Activated T-cell treated with anti-CD3 and anti-CD28 coated beads for 4 hours (primary cell): ENCODE measurements at places on chromosomes 1 and 21.

DNA sequence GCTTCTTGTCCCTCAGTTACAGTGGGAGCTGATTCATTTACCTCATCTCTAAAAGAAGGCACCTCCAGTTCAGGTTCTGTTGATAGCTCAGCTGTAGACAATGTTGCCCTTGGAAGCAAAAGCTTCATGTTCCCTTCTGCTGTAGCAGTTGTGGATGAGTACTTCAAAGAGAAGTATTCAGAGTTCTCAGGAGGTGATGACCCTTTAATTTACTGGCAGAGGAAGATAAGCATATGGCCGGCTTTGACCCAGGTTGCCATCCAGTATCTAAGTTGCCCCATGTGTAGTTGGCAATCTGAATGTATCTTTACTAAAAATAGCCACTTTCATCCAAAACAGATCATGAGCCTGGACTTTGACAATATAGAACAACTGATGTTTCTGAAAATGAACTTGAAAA, 4.5 kb downstream of the ZBED6 start:
- no peak for DNase-seq

- no peak for DNase-seq
Measured at GRCh38 chr21:33395891-33396331, 7.3 kb upstream of the IFNGR2 start.

DNA sequence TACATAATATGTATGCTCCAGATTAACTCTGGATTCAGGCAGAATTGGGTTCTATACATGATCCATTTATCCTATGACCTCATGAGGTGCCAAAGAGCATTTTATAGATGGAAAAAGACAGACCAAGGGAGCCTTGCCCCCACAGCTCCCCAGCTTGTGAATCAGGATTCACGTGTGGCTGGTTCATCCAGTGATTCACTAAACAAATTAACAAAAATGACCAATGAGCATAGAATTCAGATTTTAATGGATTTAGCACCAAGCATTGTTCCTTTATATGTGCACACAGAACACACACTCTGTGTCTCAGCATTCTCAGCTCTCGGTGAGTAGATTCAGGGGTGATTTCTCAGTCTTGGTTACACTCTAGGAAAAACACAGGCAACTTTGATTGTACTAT, 51.7 kb upstream of the BARHL2 start:
- no peak for DNase-seq

DNA sequence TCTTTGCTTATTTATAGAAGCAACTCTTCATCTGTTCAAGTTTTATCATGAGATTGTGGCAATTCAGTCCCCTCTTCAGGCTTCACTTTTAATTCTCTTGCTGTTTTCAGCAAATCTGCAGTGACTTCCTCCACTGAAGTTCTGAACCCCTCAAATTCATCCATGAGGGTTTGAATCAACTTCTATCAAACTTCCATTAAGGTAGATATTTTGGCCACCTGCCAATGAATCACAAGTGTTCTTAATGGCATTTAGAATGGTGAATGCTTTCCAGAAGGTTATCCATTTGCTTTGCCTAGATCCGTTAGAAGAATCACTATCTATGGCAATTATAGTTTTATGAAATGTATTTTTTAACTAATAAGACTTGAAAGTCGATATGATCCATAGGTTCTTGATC, 946.7 kb upstream of the B3GALT2 start:
- DNase-seq, result no peak

- DNase-seq, result no peak
Measured at GRCh38 chr1:48940354-48940753, 163.7 kb upstream of the BEND5 start.

DNA sequence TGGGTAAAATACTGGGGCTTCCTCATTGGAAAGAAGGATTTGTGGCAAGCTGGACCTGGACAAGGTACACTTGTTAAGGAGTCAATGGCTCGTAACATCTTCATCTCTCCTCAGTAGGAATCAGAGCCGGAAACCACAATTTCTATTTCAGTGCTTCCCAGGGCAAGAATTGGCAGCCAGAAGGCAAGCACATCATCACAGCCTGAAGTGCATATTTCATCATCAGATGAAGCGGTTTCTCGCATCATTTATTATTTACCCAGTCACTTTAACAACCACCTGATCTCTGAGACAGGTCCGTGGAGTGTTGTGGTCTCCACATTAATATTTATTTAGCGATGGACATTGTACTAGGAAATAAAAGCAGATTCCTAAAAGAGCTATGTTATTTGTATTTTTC, 55.0 kb downstream of the KCNJ15 start:
- DNase-seq, result no peak

- DNase-seq, result peak; percentile 90
Measured at GRCh38 chr1:2642560-2643413, 10.0 kb upstream of the MMEL1 start.

DNA sequence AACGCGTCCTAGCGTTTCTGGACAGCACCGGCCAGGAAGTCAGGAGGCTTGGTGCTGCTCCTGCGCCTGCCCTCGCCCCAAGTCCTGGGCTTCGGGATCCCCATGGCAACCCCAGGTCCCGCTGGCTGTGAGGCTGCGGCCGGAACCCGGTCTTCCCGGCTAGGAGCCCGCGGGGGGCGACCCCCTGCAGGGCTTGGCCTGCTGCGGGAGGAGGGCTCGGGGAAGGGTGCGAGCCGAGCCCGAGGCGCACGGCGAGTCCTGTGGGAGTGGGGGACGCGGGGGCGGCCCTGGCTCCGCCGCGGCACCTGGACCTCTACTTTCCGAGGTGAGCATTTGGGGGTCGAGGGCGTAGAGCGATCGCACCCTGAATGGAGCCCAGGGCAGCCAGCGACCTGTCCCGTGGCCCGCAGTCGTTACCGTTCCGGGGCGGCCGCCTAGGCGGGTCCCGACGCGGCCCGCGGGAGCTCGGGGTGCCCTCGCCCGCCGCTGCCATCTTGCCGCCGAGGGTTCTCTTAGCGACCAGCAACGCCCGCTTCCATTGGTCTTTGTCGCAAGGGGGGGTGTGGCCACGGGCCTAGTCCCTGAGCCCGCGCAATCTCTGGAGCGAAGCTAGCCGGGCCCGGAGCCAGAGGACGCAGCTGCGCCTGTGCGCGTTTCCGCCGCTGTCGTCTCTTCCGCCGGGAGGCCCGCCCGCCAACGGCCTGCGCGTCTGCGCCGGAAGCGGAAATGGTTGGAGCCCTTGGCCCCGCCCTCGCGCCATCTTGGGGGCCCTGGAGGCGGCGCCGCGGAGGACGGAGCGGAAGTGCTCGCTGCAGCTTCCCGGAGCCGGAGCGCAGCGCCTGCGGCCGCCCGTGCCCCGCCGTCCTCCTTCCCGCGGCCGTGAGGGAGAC, at the start of the genes MORN1 and RER1:
Gene MORN1, minus strand, starts transcription at position 514 of the 890 bp plus-strand sequence. Its CDS starts 21 bp downstream, at position 493.
Gene RER1, plus strand, starts transcription at position 801 of the 890 bp plus-strand sequence. CDS start 3,950 bp downstream, outside the sequence.
- DNase-seq, result peak; percentile 95

DNA sequence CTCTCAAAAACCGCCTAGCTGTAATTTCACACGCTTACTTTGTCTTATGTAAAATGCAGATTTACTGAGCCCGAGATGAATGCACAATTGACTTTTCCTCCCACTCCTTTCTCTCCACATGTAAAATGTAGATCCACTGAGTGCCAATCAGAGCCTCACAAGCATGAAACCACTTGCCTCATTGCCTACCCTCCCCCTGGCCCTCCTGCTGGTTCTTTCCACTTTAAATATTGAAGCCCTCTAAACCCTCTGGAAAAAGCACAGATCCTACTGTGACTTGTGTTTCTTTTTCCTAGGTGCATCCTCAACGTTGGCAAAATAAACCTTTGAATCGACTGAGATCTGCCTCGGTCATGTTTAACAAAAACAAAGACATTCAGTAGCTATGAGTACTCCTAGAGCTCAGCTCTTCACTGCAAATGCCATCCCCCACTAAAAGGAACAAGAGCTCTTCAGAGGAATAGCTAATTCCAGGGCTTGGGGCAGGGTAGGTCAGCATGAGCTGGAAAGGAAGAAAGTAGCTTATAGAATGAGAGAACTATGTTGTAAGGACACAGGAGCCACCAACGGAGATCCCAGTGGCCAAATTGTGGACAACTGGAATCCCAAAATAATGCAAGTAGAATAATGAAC, 365.5 kb upstream of the RUNX1 start:
- no peak for DNase-seq

DNA sequence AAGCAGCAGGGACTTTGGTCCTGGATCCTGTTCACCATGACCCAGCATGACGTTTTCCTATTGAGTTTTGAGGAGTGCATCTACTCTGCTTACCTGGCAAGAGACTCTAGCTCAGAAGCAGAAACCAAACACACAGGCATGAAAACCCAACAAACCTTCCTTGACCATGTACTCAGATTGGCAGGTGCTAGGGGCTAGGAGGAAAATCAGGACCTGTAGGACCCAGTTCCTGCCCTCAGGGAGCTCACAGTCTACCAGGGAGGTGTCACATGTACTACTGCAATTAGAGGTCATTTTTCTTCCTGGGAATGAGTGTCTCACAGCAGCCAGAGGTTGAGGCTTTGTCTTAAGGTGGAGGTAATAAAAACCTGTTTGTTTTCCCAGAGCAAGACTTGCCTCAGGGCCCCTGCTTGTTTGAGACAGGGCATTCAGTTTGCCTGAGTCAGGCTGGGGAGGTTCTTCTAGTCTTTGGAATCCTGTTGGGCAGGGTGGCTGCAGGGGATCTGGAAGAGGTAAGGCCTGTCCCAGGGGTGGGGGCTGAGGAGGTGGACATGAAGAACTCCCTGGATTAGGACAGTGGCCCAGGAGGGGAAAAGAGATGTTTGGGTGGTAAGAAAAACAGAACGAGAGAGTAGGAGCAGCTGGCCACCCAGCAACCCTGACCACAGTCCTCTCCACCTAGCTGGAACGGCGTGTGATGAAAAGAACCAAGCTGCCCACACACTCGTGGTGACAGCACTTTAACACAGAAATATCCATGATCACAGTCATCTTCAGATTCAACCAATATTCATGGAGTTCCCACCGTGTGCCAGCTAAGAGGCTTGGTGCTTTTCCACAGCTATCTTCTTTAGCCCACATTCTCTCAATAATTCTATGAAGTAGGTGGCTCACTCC, 30.8 kb downstream of the IER5 start:
- DNase-seq, result no peak

DNA sequence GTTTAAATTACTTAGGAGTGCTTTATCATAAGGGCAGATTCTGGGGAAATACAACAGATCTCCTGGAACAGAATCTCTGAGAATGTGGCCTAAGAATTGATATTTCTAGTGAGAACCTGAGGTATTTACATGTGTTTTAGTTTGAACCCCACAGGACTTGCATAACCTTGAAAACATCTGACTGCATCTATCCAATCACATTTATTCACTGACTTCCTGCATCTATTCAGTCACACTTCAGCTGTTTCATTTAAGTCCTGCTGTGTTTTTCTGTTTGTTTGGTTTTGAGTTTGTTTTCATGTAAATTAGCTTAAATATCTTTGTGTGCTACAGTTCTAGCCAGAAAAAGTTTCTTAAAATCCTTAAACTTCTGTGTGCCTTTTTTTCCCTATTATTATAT, 1260.7 kb downstream of the PLA2G4A start:
- DNase-seq, result no peak

DNA sequence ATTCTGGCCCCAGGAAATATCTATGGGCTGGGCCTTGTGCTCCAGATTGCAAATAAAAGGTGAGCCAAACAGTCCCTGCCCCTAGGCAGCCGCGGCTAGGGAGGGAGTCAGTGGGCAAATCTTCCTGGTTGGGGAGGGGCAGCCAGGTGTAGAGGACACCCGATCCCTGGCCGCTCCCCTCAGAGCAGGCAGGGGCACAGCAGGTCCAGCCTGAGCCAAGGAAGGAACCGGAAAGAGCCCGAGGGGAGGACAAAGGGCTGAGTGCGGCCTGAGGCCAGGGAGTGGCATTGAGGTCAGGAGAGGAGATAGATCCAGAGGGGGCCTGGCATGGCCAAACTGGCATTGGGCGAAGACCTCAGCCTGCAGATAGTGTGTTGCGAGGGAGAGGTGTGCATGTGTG, 36.6 kb upstream of the ARF1 start:
- no peak for DNase-seq

DNA sequence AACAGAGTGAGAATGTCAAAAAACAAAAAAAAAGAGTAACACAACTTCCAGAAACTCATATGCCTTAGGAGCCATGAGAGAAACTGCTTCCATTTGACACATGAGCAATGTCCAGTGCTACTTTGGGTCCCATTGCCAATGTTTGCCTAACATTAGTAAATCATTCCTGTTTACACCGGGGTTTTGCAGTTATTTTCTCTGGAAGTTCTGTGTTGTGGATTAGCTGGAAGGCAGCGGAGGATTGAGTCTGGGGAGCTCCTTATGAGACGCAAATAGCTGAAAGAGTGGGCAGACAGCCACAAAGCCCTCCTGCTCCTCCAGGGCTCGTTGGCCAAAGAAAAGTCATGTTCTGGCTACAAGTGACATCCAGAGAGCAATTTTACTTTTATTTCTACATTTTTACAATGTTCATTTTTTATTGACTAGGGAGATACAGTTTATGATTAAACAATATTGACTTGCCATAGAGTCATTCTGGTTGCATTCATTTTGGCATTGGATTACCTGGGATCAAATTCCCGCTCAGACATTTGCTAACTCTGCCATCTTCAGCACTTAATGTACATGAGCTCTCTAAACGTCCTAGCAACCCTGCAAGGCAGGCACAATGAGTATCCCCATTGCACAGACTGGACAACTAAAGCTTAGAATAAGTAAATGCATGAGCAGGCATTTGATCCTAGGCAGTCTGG, 66.4 kb upstream of the GALNT2 start:
- DNase-seq, result no peak

DNA sequence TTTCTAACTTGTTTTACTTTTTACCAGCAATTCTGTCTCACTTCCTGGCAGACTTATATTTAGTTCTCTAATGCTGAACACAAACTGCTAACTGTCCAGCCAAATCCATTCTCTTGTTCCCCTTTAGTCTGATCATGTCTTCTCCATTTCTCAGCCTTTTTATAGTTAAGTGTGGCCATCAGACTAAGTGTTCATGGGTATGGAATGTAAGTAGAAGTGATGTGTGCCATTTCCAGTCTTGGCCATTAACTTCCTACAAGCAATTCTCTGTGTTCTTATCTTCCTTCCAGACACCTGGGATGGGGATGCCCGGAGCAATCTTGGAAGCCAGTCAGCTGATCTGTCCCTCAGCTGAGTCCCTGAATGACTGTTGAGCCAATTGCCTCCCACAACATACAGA, 165.8 kb downstream of the ST6GALNAC3 start:
- no peak for DNase-seq

- no peak for DNase-seq
Measured at GRCh38 chr1:12196641-12197482, 30.1 kb downstream of the TNFRSF1B start.

DNA sequence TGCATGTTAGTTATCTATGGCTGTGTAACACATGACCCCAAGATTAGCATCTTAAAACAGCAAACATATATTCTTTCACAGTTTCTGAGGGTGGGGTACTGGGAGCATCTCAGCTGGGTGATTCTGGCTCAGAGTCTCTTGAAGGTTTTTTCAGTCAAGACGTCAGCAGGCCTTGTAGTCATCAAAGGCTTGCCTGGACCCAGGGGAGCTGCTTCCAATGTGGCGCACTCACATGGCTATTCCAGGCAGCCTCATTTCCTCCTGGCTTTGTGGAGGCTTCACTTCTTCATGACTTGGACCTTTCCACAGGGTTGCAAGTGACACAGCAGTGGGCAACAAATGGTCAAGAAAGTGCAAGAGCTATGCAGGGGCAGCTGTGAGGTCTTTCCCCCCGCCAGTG, 114.7 kb downstream of the ACTL8 start:
- no peak for DNase-seq
